ENCODE measurements at places on chromosomes 5 and 9.

DNA sequence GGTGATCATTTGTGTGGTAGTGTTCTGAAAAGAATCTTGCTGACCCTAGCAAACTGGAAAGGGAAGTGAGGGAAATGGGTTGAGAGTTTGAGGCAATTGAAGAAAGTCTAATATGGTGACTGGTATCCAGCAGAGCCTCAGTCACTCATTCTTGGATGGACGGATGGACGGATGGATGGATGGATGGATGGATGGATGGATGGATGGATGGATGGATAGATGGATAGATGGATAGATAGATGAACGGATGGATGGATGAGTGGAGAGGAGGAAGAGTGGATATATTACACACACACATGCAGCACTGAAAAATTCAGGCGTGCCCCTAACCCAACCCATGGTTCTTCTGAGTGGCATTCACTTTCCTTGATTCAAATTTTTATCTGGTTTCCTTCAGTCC is 277.6 kb downstream of the EBF1 start:
- DNase-seq, result no peak

GRCh38 chr5:105968981-105969380 is 1701.8 kb downstream of the EFNA5 start:
- DNase-seq, result no peak

GRCh38 chr9:10032166-10032565 is 580.6 kb downstream of the PTPRD start:
- DNase-seq, result no peak

- no peak for DNase-seq
Observed at GRCh38 chr9:132647806-132648205, 22.0 kb downstream of the DDX31 start.

- no peak for DNase-seq
Observed at GRCh38 chr9:122370869-122371755, at the start of gene PTGS1. Gene PTGS1, plus strand, starts transcription at chr9:122371024. Its CDS starts 61 bp downstream, at chr9:122371085.

GRCh38 chr5:180345186-180345585 is 8.0 kb downstream of the GFPT2 start:
- DNase-seq, result no peak

GRCh38 chr5:153404747-153405146 is 85.7 kb upstream of the GRIA1 start:
- no peak for DNase-seq

GRCh38 chr9:79880626-79881025 is 308.9 kb downstream of the TLE4 start:
- no peak for DNase-seq

- DNase-seq, result no peak
Observed at GRCh38 chr9:70696694-70697335, 282.4 kb upstream of the KLF9 start.

DNA sequence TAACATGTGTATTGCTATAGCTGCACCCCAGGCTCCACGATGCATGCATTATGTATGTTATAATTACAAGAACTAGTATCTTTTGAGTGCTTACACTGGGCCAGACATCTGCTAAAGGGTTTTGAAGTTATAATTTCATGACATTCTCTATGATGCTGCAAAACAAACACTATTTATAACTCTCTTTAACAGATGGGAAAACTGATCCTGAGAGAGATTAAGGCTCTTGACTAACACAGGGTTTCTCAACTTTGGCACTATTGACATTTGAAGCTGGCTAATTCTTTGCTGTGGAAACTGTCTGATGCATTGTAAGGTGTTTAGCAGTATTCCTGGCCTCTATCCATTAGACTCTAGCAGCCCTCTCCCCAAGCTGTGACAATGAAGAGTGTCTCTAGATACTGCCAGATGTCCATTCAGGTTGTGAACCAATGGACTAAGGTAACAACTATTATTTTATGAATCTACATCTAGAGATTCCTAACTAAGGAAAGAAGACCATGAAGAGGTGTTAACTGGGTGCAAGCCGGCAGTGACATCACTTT is 258.6 kb downstream of the ASTN2 start:
- DNase-seq, result no peak

DNA sequence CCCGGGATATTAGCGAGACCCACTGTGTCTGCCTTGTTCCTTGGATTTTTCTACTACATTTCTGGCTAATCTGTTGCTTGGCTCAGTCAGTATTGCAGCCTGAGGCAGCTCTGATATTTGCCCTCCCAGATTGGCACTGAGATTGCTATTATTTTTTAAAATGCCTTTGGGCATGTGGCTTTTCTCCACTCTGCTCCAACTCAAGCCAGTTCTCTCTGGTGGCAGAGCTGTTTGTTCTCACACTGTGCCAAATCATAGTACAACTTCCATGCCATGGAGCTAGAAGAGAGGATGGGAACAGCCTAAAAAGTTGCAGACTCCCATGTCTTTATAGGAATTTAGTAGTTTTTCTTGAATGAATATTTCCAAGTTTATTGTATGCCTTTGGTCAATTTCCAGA is 155.9 kb upstream of the ATP10B start:
- DNase-seq, result no peak

DNA sequence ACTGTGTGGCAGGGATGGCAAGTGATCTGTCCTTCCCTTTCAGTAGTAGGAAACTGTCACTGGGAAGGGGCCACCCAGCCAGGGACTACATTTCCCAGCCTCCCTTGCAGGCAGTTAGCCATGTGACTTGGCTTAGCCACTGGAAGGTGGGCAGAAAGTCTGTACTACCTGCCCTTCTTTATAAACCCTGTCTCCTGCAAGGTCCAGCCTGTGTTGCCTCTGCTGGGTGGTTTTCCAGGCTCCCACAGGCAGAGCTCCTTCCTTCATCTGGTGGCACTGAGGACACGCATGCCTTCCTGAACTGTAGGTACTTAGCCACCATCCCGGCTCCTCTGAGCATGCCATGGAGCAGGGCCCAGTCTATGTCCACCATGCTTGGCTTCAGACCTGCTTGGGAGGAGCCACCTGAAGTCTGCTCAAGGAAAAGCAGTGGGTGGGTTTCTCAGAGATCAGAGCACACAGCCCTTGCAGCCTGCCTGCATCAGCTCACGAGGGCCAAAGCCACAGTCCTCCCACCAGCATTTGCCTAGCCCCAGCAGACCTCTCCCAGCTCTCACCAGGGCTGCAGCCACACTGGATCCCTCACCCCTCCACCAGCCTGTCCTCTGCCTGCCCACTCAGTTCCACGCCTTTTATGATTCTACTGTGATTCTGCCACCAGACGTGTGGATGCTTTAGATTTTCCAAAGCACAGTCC is 16.7 kb upstream of the SLC25A51 start:
- no peak for DNase-seq

- DNase-seq, result no peak
Observed at GRCh38 chr5:111769541-111769940, 12.5 kb upstream of the NREP start.

DNA sequence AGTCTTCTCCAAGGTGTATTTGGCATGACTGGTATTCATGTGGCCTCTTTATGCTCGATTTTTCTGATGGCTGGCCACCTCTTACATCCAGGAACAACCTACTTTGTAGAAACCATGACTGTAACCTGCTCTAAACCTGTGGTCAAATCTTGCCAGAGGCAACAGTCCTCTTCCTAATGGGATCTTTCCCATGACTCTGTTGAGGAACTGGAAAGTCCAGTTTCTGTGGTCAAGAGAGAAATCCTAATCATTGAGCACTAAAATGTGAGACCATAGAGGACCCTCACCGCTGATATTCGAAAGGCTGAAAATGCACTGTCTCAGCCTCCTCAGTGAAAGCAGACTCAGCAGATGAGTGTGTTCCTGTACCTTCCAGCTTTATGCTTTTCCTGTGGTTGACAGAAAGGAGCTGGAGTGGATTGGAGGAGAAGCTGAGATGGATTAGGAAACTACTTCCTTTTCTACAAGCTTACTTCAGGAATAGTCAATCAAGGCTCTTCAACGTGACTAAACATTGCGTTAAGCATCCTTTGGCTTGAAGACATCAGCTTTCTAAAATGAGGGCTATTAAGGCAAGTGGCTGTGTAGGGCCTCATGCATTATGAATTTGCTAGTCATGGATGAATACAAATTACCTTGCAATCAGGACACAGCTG is 69.7 kb upstream of the DAPK1 start:
- no peak for DNase-seq

DNA sequence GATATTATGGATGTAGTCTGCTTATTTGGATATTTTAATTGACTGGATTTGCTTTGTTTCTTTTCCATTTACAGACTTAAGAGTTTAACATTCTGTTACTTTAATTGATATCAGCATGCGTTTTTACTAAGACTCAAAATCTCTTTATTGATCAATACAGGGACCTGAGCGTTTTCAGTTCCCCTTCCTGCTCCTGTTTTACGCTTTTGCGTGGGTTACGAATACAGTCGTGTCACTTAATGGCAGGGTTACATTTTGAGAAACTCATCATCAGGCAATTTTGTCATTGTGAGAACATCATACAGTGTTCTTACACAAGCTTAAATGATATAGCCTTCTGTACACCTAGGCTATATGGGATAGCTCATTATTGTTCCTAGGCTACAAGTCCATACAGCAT is 65.2 kb downstream of the PBX3 start:
- no peak for DNase-seq

DNA sequence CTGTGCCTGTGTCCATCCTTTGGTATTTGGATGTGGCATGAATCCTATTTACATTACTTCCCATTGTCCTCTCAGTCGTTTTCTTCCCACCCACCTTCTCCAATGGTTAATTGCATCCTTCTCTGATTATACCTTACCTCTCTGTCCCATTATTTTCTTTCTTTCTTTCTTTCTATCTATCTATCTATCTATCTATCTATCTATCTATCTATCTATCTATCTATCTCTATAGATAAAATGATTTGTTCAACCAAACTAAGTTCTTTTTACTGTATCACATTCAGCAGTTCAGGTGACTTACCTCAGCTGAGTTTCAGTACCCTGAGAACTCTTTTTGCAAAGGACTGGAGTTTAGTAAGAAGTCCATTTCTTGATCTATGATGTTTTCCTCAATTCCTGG is 80.6 kb downstream of the RPS23 start:
- no peak for DNase-seq

DNA sequence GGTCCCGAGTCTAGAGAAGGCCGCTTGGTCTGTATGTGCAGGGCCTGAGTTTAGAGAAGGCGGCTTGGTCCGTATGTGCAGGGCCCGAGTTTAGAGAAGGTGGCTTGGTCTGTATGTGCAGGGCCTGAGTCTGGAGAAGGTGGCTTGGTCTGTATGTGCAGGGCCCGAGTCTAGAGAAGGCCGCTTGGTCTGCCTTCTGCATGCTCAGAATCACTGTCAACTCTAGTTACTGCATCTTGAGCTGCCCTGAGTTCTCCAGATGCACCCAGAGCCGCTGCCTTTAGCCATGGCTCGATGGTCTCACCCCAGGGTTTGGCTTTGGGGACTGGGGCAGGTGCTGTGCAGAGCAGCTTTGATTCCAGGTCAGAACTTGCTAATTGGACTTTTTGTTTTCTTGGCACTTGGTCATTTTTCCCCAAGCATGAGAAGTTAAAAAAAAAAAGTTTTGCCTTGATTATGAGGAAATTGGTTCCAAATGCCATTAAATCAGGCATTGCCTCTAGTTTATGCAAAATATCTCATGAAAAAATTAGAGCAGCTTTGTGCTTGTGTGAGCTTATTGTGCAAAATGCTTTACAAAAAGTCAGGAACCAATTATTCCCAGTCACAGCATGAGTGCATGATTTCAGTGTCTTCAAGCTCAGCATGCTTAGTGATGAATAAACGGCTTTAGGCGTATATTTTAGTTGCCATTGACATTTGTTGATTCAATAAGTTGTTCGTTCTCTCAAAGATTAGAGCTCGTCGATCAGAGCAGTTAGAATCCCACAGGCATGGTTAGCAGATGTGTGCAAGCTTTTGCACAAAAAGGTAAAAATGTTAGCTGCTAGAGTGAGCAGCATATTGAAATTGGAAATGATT is 25.4 kb upstream of the EXOC3 start:
- no peak for DNase-seq

GRCh38 chr5:181105391-181106025 is 25.5 kb downstream of the OR2V1 start:
- DNase-seq, result no peak

DNA sequence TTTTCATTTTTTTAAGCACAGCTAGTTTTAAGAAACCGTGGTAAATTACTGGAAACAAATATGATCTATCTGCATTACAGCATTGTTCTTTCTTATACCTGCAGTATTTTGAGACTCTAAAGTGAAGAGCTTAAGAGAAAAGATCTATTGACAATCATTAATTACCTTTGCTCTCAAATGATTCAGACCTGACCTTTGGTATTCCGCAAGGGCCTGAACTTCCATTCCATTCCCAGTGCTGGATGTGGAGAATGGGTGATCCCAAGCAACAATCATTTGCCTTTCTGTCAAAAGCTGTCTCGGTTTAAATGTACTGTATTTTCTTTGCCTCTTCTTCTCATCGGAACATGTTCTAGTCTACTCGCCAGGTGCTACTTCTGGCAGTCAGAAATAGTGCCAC is 18.9 kb downstream of the NREP start:
- no peak for DNase-seq

DNA sequence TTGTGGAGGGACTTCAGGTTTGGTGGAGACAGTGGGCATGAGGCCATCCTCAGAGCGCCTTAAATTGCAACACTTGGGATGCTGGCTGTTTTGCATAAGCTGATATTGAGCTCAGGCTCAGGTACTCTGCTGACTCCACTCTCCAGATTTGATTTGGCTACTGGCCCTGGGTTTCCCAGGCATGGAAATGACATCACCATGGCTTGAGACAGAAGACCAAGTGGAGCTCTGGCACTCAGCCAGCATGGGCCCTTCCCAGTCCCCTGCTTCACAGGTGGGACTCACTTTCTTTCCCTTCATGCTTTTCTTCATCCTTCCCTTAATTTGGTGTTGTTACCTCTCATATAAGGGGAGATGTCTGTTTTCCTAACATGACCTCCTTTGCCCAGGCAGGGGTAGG is 72.0 kb upstream of the IL12B start:
- no peak for DNase-seq

GRCh38 chr9:131090025-131090787 is 6.1 kb upstream of the AIF1L start:
- no peak for DNase-seq

DNA sequence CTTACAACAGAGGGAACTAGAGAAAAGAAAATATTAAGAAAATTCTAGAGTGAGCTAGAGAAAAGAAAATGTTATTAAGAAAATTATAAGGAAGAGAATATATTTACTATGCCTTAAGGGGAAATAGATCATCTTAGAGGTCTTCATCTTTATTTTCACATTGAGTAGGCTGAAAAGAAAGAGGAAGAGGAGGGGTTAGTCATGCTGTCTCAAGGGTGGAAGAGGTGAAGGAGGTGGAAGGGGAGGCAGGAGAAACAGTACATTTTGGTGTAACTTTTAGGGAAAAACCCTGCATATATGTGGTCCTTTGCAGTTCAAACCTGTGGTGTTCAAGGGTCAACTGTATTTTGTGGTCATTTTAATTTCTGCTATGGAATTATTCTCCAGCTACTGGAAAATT is 46.6 kb downstream of the PPIP5K2 start:
- no peak for DNase-seq

DNA sequence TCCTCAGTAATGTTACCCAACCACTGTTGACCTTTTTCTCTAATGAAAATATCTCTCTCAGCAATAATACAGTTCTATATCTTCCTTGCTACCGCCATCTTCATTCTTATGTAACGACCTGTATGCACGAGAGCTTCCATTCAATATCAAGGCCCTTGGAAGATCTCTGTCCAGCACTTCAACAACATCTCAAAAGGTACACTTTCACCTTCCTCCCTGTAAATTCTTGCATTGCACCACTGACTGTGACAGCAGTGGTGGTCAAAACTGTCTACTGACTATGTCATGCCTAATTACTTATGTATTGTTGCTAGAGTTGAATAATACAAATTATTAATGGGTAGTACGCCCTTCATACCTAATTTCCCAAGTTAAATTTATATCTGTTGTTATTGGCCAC is 53.3 kb downstream of the ANXA1 start:
- DNase-seq, result no peak
